ENCODE measurements at places on chromosomes 2 and 18. TPM values are rescaled to one million over a fixed set of nuclear protein-coding genes. Genes with fewer than 3 reads are reported as not detected.

GRCh38 chr2:109143214-109144187 is 14.5 kb downstream of the SH3RF3 start:
- DNase-seq, result no peak

GRCh38 chr18:60202708-60203107 is 169.9 kb downstream of the MC4R start:
- DNase-seq, result no peak

- DNase-seq, result no peak
These were observed 51.0 kb upstream of the BOD1L2 start for GRCh38 chr18:57095884-57096283.

GRCh38 chr2:23492921-23493320 is 107.9 kb downstream of the KLHL29 start:
- DNase-seq, result no peak

- DNase-seq, result no peak
These were observed 46.0 kb upstream of the RIT2 start for GRCh38 chr18:43161528-43161927.

The TUBA4B gene
- polyA plus RNA-seq, result not detected

The AGXT gene
- not detected for polyA plus RNA-seq

GRCh38 chr2:157431176-157431575 is 12.7 kb downstream of the CYTIP start:
- no peak for DNase-seq

The ACMSD gene
- 0.82 TPM for polyA plus RNA-seq

- DNase-seq, result no peak
These were observed 5.0 kb upstream of the GGCX start for GRCh38 chr2:85566265-85566664.

The LIMS2 gene
- polyA plus RNA-seq, result 39.6 TPM

The EGR4 gene
- not detected for polyA plus RNA-seq

DNA sequence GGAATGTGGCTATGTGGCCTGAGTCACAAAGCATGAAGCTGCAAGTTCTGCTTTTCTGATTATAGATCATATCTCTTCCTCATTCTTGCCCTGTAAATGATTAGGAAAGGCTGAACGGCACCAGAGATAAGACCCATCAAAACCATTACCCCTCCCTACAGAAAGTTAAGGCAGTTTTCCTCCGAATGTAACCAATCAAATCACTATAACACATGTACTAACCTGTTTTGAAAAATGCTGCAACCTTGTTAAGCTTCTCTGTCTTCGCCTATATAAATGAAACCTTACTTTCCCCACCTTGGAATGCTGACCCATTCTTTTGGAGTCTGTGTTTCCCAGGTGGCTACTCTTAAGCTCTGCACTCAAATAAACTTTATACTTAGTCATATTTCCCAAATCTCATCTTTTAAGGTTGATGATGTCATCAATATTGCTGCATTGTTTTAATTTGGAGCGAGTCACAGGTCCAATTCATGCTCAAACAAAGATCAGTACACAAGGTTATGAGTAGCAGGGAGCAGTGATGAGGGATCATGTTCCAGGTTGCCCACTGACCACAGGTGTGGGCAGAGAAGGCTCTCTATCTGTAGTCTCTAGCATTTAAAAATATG is 662.3 kb downstream of the IRS1 start:
- DNase-seq, result no peak

The XDH gene
- not detected for polyA plus RNA-seq

- no peak for DNase-seq
These were observed 11.2 kb upstream of the NABP1 start for GRCh38 chr2:191666732-191667131.

DNA sequence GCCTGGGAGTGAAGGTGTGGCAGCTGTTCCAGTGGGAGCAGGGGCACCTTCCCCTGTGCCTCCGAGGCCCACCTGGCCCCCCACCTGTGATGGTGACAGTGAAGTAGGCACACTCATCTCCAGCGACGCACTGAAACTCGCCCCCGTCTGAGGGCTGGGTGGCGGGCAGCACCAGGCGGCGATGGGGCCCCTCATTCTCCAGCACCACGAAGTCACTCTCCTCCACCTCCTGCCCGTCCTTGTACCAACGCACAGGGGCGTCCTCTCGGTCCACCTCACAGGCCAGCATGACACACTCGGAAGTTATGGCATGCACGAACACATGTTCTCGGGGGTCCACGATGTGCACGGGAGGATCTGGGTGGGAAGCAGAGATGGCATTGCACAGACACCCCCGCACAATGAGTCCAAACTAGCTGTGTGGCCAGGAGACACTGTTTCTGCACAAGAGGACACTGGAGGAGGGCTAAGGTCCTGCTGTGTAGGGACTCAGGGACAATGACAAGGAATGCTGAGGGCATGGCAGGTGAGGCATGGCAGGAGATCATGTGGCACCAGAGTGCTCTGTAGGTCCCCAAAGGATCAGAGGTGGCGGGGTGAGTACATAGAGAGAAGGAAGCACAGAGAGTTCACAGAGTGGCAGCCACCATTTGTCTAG is 7.9 kb downstream of the OBSL1 start:
- DNase-seq, result no peak

The PUM2 gene
- 57.2 TPM for polyA plus RNA-seq

The GALNT5 gene
- 2.2 TPM for polyA plus RNA-seq

GRCh38 chr2:105858868-105859693 is 114.4 kb downstream of the NCK2 start:
- no peak for DNase-seq

The NEB gene
- polyA plus RNA-seq, result 1,705 TPM

GRCh38 chr2:169871994-169872393 is 44.7 kb downstream of the UBR3 start:
- no peak for DNase-seq

DNA sequence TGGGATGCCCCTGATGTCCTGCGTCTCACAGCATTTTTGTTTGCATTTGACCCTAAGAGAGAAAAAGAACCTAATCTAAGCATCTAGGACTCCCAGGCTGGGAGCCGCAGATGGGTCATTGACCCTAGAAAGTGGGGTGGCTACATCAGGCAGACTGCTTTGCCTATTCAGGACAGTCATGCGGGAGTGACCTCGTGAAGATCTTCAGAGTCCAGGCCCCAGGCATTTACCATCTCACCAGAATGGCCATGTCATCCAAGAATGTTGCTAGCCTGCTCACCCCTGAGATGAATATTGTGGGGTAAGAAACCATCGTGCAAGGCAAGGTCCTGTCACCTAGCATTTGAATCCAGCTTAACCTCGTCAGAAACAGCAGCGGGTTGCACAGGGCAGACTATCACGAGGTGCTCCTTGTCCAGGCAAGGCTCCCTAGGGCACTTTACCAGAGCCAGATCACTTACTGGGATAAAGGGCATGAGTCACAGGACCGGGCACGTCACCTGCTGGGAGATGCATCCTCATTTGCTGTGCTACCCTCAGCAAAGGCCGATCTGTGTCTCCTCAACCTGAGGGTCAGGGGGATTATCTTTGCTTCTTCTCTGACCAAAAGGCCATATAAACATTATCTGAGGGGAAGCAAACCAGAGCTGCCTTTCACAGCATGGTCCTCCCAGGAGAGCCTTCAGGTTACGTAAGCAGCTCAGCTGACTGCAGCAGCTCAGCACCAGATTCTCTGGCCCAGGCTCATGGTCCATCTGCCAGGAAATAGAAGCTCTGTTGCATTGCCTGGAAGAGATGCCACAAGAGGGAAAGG is 162.3 kb downstream of the ACKR3 start:
- peak; percentile 70 for DNase-seq

DNA sequence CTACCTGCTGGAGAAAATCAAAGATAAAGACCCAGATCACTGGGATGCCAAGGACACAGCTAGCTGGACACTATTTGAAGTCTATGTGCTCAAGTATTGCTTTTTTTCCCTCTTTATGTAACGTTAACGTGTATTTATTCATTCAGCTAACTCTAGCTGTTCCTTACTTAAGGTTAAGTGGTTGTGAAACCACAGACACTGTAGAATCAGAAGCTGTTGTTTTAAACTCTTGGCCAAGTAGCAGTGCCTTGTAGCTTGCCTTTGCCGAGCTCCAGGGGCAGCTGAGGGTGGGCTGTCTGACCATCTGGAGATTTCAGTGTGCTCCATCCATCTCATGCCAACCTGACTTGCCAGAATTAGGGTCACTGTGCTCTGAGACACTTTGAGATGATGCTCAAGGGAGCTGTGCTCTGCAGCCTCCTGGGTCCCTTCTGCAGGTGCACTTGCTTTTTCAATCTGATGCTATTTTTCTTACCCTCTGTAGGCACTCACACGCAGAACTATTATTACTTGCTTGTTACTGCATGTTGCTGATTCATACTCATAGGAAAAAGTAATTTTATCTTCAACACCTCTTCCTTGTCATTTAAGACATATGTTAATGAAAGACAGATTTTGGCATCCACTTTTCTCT is 116.2 kb downstream of the METTL8 start:
- no peak for DNase-seq

The DSEL gene
- polyA plus RNA-seq, result 21.4 TPM

The CCDC121 gene
- polyA plus RNA-seq, result 7.8 TPM

The AQP4 gene
- 0.32 TPM for polyA plus RNA-seq

The AP1S3 gene
- 0.90 TPM for polyA plus RNA-seq

DNA sequence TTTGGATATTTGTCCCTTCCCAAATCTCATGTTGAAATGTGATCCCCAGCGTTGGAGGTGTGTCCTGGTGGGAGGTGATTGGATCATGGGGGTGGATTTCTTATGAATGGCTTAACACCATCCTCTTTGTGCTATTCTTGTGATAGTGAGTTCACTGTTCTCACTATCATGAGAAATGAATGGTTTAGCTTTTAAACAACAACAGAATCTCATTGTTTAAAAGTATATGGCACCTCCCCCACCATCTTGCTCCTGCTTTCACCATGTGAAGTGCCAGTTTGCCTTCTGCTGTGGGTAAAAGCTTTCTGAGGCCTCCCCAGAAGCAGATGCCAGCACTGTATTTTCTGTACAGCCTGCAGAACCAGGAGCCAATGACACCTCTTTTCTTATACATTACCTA is 38.1 kb downstream of the KIAA1328 start:
- no peak for DNase-seq

The UGT1A8 gene
- polyA plus RNA-seq, result not detected

DNA sequence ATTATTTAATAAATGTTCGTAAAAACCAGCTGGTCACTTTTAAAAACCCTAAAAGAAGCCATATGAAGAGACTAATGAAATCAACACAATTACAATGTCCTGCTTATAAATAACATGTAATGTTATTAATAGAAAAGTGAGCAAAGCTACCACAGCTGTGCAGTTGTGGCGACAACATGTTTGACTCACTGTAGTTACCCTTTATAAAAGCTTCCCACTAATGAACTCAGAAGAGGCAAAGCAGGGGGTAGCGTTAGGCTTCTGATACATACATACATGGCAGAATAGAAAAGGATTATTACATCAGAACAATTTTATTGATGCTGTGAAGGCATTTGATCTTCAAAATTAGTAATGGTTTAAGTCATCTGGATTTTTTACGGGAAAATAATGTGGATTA is 219.7 kb downstream of the SLC4A10 start:
- no peak for DNase-seq

- DNase-seq, result no peak
These were observed 300.1 kb upstream of the NXPH2 start for GRCh38 chr2:139080244-139080643.

The B3GNT7 gene
- 0.60 TPM for polyA plus RNA-seq

The RGPD8 gene
- polyA plus RNA-seq, result 4.5 TPM

- DNase-seq, result no peak
These were observed 26.1 kb downstream of the KCTD18 start for GRCh38 chr2:200483729-200484198.

DNA sequence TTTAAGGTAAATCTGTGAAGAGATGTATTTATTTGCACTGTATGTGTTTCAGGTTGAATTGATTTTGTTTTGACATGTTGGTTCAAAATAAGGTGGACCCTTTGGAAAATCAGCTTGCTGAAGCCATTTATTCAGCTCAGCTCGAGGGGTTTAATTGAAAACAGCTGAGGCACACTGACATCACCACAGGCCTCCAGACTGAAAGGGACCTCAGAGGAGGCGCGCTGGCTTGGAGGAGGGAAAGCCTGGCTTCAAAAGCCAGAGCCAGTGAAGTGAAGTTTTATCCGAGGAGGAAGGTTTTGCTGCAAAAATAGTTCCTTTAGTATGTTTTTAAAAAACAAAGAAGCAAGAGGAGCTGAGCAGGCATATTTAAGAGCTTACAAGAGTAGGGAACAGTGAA is 26.9 kb upstream of the DNMT3A start:
- DNase-seq, result peak; percentile 85

The IGFBP5 gene
- 475 TPM for polyA plus RNA-seq

DNA sequence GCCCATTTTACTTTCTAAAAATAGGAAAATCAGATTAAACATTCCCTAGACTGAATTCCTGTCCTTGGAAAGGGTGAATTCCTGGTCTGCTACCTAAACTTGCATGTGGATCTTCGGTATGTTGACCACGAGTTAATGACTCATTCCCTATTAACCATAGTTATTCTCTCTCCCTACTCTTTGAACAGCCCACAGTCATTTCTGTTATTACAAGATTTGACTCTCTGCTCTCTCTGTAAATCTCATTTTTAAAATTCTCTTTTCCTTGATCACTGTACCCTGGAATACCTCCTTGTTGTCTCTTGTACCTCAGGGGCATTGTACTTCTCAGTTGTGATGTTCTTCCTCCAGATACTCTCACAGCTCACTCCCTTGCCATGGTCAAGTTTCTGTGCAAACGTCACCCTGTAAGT is 92.0 kb upstream of the GULP1 start:
- no peak for DNase-seq

DNA sequence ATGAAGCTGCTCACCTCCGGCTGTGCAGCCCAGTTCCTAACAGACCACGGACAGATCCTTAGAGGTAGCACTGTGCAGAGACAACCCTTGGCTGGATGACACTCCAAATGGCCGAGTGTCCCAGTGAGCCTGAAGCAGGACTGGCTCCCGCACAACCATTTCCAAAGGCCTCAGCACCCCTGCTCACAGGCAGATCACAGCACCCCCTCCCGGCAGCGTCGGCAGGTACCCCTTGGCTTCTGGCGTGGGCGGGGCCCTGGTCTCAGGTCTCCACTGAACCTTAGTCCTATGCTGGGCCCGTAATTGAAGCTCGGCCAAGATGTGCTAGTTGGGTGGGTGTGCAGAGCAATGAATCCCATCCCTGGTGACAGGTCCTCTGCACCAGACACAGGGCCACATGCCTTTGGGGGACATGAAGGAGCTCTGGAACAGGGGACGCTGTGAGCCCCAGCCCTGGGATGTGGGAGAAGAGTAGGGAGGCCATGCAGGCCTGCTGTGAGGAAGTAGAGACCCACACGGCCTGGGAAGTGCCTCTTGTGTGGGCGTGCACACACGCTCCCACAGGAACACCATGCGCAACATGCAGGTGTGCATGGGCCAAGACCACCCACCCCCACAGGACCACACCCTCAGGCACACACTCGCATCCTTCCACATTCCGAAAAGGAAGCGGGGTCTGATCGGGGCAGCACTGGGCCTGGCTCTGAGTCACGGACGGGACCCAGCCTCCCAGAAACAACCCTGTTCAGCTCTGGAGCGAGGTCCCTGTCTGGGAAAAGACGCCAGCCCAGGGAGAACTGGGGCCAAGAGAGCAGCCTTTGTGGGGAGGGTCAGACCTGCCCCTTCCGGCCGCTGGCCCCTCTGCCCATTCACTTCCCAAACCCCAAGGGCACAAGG is 2.8 kb downstream of the DUSP2 start:
- no peak for DNase-seq

- DNase-seq, result no peak
These were observed at the start of gene TET3 for GRCh38 chr2:73984203-73984921. TSS of gene TET3 (plus strand) at chr2:73984910. CDS start at chr2:73986404, 1,494 bp downstream.

- DNase-seq, result no peak
These were observed 152.4 kb downstream of the ZFP36L2 start for GRCh38 chr2:43074052-43074451.
